ENCODE measurements at places on chromosomes 3 and 15.

DNA sequence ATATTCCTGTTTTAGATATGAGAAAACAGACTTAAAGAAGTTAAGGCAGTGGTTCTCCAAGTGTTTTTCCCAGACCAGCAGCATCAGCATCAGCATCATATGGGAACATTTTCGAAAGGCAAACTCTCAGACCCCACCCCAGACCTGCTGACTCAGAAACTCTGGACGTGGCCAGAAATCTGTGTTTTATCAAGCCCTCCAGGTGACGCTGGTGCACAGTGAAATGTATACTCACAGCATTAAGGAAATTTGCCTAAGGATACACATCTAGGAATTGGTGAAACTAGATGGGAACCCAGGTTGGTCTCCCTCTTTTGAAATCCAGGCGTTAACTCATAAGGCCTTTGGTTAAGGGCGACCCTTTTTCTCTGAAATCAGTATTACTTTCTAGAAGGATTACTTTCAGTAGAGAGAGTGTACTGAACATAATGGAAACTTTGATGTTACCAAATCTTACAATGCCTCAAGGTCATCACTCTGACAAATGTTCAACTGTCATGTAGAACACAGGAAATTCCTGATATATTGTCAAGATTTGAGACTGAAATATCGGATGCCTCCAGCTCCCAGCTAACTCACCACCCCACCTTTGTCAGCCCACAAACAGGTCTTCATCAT lies 910.2 kb downstream of the ROBO1 start:
- DNase-seq: no peak

- DNase-seq: no peak
Observed at GRCh38 chr3:197734667-197735318, 1.9 kb downstream of the RUBCN start.

- DNase-seq: no peak
Observed at GRCh38 chr3:158508481-158508880, 62.5 kb upstream of the MLF1 start.

GRCh38 chr15:26234976-26235767 lies 372.0 kb upstream of the ATP10A start:
- DNase-seq: no peak

- no peak for DNase-seq
Observed at GRCh38 chr3:62672988-62673313, 202.3 kb downstream of the CADPS start.

- no peak for DNase-seq
Observed at GRCh38 chr15:67165254-67166253, 88.9 kb downstream of the AAGAB start.

- DNase-seq: peak; percentile 36
Observed at GRCh38 chr15:68553994-68554720, 24.6 kb upstream of the CORO2B start.

DNA sequence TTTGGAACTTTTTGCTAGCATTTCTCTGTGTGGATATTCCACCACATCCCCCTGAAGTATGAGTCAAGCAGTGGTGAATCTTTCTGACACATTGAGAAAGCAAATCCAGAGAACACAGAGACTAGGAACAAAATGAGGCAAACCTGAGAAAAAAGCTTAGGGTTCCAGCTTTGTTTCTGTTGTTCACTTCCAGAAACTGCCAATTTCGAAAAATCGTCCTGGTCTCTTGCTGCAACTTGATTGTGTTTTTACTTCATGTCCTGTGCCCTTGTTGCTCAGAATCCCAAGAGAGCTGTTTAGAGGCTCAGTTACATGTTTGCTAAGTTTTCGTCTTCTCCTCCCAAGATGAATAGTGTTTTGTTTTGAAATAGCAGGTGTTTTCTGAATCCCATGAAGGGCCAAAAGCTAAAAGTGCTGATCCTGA lies 13.7 kb downstream of the MAP2K1 start:
- no peak for DNase-seq

DNA sequence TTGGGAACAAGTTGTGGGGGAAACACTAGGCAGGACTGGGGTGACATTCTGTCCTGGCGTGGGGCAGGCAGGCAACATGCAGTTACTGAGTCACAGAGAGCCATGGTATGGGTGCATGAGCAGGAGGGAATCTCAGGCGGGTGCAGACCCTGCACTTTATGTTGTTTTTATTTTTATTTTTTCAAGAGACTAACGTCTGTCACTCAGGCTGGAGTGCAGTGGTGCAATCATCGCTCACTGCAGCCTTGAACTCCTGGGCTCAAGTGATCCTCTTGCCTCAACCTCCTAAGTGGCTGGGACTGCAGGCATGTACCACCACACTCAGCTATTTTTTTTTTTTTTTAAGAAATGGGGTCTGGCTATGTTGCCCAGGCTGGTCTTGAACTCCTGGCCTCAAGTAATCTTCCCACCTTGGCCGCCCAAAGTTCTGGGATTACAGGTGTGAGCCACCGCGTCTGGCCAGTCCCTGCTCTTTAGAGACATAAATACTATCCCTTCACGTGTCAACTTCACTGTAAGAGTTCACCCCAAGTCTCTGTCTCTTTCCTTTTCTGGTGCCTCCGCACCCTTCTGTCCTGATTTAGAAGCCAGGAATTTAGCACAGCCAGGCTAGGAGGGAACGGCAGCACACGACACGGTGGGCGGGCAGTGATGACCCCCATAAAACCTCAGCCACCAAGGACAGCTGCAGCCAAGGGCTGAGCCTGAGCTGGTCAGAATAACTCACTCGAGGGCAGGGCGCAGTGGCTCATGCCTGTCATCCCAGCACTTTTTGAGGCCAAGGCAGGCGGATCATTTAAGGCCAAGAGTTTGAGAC lies 72.8 kb upstream of the IQSEC1 start:
- no peak for DNase-seq

DNA sequence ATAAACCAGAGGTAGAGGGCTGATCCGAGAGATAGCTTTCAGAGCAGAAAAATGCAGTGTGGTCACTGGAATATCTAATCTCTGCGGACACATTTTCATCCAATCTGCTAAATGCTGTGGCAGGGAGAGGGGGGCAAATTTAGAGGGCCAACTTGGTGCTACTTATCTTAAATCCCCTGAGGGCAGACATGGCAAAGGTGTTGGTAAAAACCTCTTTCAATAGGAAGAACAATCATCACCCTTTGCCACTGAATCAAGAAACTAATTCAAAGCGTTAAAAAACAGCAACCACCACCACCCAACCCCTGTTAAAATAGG lies 152.9 kb downstream of the MECOM start:
- no peak for DNase-seq

- no peak for DNase-seq
Observed at GRCh38 chr15:41994171-41994650, 21.9 kb upstream of the EHD4 start.

DNA sequence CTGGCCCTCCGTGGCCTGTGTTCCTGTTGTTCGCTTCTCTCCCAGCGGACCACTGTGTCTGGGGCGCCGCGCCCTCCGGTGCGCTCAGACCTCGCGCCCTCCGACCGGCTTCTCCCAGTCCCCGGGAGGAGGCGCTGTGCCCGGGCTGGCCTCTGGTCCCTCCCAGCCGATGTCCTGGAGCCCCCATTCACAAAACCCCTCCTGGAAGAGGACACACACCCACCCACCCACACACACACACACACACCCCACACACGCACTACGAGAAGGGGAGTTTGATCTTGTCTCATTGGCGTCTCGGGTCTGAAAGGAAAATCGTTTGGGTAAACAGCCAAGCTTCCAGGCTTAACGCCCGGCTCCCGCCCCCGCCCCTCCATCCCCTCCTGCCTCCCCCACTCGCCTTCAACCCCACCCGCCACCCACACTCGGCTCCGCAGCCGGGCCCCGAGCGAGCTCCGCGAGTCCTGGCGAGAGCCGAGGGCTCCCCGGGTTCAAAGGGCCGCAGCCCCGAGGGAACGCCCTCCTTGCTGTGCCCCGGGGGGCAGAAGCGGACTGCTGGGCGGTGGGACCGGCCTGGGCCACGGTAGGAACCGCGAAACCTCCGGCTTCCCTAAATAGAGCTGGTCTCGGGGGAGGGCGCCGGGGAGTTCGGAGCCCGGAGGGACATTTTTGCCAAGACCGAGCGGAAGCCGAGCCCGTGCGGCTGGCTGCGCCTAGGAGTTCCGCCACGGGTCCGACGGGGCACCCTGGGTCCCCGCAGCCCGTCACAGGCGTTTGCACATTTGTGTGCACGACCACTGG lies 23.6 kb downstream of the NR2F2 start:
- DNase-seq: no peak

DNA sequence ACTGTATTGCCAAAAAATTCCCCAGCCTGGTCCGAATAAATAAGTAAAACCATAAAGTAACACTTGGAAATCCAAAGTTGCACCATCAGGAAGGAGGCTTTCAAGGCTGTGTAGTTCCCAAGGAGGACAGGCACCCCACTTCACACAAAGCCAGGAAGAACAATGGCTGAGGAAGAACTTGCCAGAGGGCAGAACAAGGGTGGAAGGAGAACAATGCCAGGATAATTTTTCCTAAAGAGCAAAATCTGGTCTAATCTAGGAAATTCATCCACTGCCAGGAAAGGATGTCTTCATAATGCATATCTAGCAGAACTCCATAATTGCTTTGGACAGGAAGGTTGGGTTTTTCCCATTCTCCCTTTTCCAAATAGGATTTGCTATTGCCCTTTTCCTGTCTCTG lies 15.7 kb upstream of the ARID3B start:
- no peak for DNase-seq

DNA sequence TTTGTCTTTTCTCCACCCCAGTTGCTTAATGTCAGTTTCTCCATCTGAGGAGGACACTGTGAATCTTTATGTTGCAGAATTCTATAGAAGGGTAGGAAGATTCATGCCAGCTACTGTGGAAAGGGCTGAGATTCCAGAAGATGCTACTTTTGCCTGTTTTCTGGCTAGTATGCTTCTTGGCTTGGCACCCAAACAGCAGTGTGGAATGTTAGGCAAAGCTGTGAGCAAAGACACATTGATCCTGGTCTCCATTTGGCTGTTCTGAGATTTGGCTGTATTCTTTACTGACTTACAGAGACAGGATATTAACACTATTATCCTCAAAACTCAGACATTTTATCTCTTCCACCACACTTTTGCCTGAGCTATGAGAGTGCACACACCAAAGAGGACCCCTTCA lies 39.3 kb downstream of the PDHB start:
- DNase-seq: no peak

DNA sequence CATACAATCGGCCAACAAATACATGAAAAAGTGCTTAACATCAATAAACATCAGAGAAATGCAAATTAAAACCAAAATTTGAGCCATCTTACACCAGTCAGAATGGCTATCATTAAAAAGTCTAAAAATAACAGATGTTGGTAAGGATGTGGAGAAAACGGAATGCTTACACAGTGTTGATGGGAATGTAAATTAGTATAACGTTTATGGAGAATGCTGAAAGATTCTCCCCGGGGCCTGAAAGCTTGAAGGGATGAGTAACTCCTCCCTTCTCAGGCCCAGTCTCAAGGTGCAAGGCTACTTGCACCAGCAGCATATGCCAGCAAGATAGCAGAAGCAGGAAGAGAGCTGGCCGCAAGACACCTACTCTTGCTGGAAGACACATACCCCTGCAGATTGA lies 123.7 kb upstream of the NLGN1 start:
- DNase-seq: no peak

DNA sequence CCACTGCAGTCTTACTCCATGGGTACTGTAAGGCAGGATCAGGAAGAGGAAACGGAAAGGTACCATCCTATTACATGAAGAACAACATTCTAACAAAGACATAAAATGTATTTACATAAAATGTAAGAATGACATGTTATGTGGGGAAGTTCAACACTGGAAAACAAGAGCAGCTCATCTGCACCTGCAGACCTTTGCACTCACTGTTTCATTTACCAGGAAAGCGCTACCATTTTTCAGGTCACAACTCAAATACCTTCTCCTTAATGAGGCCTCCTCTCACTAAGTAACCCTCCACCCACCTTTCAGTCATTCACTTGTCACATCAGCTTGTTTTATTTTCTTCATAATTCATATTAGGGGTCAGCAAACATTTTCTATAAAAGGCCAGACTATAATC lies 2.6 kb downstream of the TMCC1 start:
- no peak for DNase-seq
